Inflammatory macrophage treated with lipopolysaccharide for 4 hours (primary cell): ENCODE measurements at places on chromosomes 4 and X.
A peak's percentile ranks its signal among the peaks of the same experiment; 100 is the strongest.

DNA sequence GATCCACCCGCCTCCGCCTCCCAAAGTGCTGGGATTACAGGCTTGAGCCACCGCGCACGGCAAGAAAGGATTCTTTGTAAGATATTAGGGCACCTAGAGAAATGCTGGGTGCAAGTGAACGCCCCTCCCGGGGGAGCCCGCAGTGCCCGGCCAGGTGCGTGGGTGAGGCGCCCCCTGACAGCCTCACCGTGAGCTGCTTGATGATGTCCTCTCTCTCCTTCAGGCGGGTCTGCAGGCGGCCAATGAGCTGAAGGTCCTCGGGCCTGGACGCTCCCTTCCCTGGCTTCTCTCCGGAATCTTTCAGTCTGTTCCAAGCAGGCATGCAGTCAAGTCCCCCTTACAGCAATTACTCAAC, 21.9 kb downstream of the MED28 start:
- DNase-seq, result no peak

- DNase-seq, result no peak
Observed at GRCh38 chrX:129006491-129006890, 516.8 kb downstream of the SMARCA1 start.

GRCh38 chrX:840556-840955, 210.0 kb downstream of the SHOX start:
- DNase-seq, result no peak

GRCh38 chr4:22607382-22607781, 85.4 kb upstream of the GBA3 start:
- peak; percentile 11 for DNase-seq

GRCh38 chr4:186580669-186581068, 25.3 kb upstream of the MTNR1A start:
- DNase-seq, result no peak

GRCh38 chr4:105568584-105568983, 16.2 kb downstream of the ARHGEF38 start:
- DNase-seq, result no peak

GRCh38 chrX:40102393-40103381, 4.9 kb upstream of the BCOR start:
- no peak for DNase-seq

DNA sequence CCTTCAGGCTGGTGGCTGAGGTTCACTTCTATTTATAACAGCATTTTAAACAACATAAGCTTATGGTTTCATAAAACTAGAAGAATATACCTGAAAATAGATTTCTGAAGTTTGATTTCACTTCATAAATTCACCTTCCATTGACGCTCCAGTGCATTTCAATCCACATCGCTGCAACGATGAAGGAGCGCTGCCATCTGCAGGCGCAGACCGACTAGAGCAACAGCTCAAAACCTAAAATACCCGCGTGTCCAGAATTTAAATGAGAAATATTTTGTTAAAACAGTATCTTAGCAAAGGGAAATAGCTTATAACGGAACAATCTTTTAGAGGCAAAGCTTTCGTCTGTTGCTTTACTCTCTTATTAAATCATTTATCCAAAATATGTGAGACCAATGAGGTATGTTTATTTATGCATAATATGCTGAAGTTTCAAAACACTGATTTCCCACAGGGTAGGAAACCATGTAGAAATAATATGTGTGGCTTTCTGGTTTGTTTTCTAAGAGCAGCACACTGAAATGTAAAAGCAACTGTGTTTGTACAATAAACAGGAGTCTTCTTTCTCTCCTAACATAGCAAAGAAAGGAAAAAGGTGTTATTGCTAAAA, 816.4 kb upstream of the FRG1 start:
- no peak for DNase-seq

DNA sequence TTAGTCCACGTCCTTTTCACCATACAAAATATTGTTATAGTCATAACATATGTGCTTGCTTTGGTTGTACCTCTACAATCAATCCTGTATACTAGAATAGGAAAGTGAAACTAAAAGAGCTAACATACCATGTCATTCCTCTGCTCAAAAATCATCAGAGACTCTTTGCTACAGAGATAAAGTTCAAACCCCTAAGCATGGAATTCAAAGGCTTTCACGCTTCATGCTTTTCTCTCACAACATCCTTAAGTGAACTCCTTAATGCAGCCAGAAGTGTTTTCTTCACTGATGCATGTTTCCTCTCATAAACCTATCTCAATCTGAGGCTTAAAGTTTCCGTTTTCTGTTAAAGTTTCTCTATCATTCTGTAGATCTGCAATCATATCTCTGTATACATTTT, 744.6 kb upstream of the IGFBP7 start:
- no peak for DNase-seq
